Type B pancreatic cell (in vitro differentiated cells): ENCODE measurements at places on chromosomes 12 and 14. TPM values are rescaled to one million over a fixed set of nuclear protein-coding genes. Genes with fewer than 3 reads are reported as not detected.

DNA sequence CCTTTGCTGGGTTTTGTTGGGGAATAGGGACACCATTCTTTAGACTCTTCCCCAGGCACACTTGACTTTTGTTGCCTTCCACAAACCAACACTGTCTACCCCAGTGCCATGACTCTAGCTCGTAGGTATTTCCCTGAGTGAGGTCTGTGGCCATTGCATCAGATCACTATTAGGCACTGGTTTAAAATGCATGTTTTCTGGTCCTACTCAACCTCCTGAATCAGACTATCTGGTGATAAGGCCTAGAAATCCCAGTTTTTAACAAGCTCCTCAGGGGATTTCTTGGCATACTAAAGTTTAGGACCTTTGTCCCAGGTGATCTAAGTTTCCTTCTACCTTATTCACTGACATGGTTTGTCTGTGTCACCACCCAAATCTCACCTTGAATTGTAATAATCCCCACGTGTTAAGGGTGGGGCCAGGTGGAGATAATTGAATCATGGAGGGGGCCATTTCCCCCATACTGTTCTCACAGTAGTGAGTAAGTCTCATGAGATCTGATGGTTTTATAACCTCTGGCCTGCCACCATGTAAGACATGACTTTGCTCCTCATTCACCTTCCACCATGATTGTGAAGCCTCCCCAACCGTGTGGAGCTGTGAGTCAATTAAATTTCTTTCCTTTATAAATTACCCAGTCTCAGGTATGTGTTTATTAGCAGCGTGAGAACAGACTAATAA is 87.8 kb upstream of the PSMC1 start:
- no peak for DNase-seq

DNA sequence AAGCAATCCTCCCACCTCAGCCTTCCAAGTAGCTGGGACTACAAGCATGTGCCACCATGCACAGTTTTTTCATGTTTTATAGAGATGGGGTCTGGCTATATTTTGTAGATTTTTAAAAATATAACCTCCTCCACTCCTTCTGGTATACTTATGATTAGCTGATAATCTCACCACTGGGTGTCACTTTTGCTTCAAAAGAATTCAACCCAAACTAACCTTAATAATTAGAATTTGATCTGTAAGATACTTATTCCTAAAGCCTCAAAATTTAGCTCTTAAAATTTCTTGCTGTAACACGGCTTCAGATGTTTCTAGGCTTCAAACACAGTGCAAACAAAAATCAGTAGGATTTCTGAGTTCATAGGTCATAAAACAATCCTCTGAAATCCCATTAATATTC is 130.3 kb downstream of the CEP83 start:
- DNase-seq: no peak

GRCh38 chr12:10068644-10069043 is 30.1 kb downstream of the CLEC1A start:
- DNase-seq: no peak

The TMEM121 gene
- total RNA-seq: 1.4 and 5.5 TPM in 2 replicates

GRCh38 chr12:109863847-109864712 is 16.3 kb downstream of the GLTP start:
- DNase-seq: no peak

The RND1 gene
- 3.2 and 6.9 TPM in 2 replicates for total RNA-seq

DNA sequence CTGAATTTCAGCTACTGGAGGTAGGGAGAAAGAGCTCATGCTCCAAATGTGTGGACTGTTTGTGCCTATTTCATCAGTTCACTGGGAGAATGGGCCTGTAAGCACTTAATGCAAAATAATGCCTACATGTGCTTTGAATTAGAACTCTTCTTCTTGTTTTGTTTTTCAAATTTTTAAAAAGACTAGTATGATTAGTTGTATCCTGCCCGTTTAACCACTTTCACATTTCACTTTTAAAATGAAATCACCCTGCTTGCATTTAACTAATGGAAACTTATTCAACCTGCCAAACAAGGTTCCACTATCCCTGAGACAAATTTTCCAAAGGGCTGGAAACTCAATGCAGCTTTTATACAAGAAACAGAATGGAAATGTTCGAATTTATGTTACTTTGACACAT is 79.7 kb downstream of the SAMD4A start:
- DNase-seq: no peak

DNA sequence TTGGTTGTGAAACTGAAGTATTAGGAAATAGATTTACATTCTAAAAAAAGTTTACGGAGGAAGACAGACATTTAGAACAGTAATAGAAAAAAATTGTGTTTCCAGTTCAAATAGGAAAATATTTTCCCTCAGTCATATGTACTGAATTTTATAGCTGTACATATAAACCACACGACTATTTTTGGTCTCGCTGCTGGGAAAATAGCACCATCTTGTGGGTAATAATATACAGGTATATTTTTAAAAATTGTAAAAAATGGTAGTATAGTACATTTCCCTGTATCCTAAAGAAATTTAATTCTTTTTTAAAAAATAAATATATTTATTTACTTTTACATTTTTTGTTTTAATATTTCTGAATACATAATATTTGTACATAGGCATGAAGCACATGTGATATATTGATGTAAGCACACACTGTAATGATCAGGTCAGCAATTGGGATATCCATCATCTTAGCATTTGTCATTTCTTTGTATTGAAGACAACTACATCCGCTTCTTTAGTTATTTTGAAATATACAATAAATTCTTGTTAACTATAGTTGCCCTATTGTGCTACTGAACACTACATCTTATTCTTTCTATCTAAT is 168.6 kb downstream of the ALX1 start:
- no peak for DNase-seq

The POLE2 gene
- total RNA-seq: 6.1 and 16.6 TPM in 2 replicates

- DNase-seq: no peak
Observed at GRCh38 chr14:66746316-66747006, 238.5 kb downstream of the GPHN start.

DNA sequence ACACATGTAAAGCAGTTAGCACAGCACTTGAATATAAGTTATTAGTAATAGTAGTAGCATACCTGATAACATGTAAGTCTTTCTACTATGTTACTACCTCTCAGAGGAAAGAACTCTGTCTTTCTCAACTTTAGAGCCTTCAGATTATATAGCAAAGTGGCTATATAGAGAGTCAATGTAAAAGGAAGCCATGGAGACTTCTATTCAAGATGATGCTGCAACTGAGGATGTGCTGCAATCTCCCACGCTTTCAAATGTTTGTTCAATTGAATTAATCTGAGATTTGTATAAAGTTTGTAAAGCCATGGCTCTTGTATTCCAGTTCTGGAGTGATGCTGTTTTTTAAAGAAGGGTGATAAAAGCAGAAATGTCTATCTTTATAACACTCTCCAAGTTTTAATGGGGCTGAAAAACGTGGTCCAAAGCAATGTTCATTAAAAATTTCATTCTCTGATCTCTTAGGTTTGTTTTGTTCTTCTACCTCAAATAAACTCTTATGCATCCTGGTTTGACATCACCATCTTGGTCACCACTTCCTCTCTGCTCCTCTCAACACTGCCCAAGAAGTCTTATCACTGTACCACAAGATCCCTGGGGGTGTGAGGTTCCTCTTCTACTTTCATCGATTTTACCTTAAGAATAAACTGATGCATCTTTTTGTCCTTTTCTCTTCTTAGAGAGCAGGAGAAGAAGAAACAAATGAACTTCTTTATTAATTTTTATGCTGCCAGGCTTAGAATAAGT is 40.6 kb downstream of the C12orf42 start:
- no peak for DNase-seq

The KRT75 gene
- total RNA-seq: not detected in 2 replicates

DNA sequence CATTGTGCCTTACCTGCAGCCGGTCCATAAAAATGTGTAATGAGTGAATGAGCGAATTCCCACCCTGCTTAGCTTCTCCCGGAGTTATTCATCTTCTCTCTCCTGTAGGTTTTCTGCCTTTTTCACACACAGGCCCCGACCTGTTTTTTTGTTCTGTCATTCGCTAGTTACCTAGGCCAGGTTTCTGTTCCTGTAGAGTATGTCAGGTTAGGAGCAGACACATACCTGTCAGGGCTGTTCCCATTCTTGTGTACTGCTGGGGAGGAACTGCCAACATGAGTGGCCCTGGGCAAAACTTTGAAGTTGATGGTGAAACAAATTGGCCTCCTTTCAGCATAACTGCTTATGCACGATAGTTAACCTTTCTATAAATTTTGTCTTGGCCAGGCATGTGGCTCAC is 140.1 kb downstream of the SYNE2 start:
- no peak for DNase-seq

GRCh38 chr14:51428981-51429380 is 188.9 kb downstream of the TMX1 start:
- DNase-seq: no peak

The KCNC2 gene
- 1.3 and 2.5 TPM in 2 replicates for total RNA-seq

GRCh38 chr12:117498880-117499279 is 137.5 kb upstream of the NOS1 start:
- no peak for DNase-seq

DNA sequence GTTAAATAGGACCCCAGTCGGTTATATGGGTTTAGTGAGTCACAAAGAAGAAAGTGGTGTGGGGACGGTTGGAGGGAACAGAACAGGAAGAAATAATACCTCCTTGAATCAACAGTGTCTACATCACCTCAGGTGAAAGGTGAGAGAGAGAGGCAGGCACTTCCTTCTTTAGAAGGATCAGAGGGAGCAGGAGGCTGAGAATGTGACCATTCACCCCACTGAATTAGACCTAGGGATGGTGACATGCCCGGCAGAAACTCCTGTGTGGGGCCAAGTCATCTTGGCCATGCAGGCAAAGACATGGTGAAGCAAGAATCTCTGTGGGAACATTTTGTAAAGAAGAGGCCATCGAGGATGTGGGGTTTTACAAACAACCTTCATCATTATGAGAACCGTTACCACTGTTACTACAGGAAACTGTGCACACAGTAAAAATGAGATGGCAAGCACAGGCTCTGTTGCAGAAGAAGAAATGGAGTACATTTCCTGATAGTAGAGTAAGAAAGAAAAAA is 1196.9 kb downstream of the VRK1 start:
- DNase-seq: no peak

- no peak for DNase-seq
Observed at GRCh38 chr12:26122061-26122680, 2.7 kb downstream of the BHLHE41 start.

- no peak for DNase-seq
Observed at GRCh38 chr12:58931518-58931917, 11.2 kb upstream of the LRIG3 start.

GRCh38 chr12:52561880-52562449 is 9.0 kb upstream of the KRT71 start:
- DNase-seq: no peak
